ENCODE measurements at places on chromosomes 11 and 22.

- DNase-seq = no peak
Measured at GRCh38 chr22:44107340-44107739, 73.4 kb upstream of the PARVG start.

GRCh38 chr11:50077526-50077925 is 44.9 kb downstream of the OR4C45 start:
- DNase-seq = no peak

GRCh38 chr11:2801711-2802388 is 83.7 kb downstream of the CDKN1C start:
- DNase-seq = no peak

GRCh38 chr22:49599039-49599438 is 228.6 kb downstream of the BRD1 start:
- DNase-seq = no peak

DNA sequence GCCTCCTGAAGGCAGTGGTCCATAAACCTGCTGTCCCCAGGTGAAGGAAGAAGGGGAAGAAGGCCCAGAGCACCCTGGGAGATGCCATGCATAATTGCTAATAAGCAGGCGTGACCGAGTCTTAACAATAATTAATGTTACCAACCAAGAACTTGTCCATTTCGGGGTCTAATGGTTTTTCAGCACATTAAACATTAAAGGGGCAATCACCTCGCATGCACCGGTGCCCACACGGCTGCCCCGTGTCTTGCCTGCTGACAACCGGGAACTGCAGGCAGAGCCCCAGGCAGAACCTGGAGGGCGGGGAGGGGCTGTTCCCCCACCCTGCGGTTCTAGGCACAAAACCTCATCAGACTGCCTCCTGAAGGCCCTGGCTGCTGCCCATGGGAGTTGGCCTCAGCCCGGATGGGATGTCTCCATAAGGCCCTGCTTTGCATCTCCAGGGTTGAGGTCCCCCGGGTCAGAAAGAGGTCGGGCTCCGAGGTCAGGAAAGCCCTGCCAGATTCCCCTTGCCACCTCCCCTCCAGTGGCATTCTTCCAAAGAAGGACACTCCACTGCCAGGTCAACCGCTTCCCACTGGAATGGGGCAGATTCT is 169.0 kb downstream of the BUD13 start:
- peak; percentile 46 for DNase-seq

DNA sequence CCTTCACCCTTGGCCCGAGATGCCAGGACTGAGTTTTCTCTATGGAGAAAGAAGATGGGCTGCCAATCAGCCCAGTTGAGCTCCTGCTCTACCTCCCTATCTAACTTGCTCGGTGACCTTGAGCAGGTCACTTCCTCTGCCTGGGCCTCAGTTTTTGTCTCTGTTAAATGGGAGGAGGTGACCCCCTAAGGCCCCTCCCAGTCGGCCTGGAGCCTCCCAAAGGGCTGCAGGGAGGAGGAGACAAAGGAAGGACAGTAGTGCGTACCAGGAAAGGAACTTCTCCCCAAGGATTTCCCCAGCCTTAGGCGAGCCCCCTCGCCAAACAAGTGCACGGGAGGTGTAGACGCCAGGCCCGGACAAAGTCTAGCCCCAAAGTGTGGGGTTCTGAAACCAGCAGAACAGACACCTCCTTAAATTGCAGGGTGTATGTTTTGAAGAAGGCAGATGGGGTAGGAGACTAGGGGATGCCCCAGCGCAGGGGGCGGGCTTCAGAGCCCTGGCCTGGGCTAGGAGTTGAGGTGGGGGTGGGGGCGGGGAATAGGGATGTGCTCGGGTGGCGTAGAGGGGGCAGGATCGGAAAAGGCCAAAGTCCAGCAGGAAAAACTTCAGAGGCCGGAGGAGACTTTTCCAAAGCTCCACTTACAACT is 1.0 kb downstream of the CBX7 start:
- peak; percentile 69 for DNase-seq

GRCh38 chr11:82980292-82980691 is 78.8 kb downstream of the DDIAS start:
- DNase-seq = no peak

DNA sequence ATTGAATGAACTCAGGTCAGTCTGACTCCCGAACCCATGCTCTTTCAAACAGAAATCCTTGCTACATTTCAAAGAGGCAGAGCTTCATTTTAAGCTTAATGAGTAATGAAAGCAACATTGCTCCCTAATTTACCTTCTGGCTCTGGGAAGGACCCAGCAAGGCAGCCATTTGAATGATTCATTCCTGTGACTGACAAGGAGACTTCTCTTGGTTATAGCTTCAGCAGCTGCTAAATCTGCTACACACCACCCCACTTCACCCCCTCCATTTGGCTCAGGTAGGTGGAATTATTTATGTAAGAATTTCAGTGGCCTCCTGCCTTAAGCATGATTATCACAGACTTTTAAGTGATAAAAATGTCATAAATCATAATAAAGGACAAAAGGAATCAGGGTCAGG is 117.7 kb downstream of the KCNC1 start:
- DNase-seq = no peak

DNA sequence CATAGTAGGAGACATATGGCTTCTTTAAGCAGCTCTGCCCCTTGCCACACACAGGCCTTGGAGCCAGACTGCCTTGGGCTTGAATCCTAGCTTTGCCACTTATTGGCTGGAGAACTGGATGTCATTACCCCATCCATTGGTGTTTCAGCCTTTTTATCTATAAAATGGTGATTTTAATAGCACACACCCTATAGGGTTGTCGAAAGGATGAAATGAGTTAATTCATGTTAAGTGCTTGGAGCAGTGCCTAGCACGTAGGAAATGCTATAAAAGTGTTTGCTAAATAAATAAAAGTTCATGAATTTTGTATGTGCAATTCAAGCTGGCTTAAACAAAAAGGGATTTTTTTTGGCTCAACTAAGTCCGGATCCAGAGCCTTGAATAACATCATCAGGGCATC is 120.7 kb downstream of the TIMP3 start:
- no peak for DNase-seq

DNA sequence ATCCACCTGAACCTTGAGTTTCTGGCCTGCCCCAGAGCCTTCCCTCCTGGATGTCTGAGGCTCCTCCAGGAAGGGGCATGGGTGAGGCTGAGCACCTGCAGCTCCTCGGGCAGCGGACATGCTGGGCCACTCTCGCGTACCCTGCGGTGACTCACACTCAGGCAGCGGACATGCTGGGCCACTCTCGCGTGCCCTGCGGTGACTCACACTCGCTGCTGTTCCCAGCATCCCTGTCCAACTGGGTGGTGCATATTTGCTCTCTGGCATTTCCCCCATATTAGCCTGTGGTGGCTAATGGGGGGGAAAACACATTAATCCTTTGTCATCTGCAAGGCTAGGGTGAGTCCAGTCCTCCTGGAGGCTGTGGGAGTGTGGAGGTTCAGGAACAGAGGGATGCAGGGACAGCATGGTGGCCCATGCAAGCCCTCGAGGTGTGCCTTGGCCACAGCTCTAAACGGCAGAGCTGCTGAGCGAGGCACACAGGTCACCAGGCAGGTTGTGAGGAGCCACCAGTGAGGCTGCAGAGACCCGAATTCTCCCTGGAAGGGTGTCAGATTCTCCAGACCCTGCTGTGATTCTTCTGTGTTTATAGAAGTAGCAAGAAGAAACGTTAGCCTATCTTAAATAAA is 728.1 kb downstream of the BRD1 start:
- DNase-seq = no peak

DNA sequence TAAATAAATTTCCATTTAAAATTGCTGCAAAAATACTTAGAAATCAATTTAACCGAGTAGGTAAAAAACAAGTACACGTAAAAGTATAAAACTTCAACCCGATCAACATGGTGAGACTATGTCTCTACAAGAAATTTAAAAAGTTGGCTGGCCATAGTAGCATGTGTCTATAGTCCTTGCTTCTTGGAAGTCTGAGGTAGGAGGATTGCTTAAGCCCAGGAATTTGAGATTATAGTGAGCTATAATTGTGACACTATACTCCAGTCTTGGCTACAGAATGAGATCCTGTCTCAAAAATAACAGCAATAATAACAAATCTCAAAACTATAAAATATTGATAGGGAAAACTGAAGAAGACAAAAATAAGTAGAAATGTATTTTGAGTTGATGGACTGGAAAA is 11.1 kb downstream of the CASP4 start:
- DNase-seq = no peak

GRCh38 chr11:33930317-33931021 is 38.6 kb upstream of the LMO2 start:
- no peak for DNase-seq

DNA sequence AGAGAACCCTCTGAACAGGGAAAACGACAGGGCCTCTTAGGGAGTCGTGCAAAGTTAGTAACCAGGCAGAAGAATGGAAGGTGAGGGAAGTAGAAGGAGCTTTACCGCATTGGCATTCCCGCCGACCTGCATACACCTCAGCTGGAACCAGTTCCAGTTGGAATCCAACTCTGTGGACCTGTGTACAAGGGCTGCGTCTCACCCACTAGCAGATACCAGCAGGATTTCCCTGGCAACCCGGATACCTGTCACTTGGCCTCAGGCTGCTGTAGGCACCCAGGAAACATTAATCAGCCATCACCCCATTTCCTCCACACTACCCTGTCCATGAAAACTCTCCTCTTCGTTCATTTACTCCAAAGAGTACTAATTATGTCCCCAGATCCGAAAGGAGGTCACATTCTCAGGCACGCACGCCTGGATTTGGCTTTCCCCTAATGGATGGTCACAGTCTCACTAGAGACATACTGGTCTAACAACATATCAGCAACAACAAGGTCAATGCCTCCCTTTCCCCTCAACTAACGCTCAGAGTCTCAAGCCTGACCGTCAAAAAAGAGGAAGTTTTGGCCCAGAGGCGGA is 842 bp downstream of the ARFGAP2 start:
- no peak for DNase-seq

DNA sequence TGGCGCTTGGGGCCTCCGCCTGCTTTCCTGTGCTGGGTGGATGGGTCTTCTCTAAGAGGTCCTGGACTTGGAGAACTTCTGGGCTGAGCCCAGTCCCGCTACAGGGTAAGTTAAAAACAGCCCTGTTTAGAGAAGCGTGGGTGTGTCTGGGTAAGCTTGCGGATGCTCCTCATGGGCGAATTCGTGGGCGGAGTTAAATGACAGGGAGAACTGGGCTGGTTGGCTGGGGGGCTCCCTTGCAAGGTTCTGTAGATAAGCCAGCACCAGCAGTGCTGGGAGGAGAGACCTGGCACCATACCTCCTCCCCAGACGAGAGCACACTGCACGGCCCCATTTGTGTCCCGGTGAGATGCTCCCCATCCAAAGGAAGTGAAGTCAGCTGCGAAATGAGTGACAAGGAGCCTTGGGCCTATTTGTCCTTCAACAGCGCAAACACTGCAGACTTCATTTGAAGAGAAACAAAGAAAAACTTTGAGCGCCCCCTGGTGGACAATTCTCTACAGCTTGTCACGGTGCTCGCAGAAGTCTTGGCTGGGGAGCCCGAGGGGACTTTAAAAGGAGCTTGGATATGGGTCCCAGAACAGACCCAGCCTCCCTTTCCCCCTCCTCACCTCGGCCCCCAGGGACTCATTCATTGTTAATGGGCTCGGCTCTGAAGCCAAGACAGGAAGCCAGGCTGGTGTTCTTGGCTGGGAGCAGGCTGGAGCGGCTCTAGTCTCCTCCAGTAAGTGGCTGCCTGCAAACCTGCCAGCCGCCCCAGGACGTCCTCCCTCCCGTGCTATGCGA is 39.5 kb downstream of the TP53I11 start:
- DNase-seq = peak; percentile 92

GRCh38 chr22:44454113-44454769 is 43.8 kb downstream of the RTL6 start:
- DNase-seq = peak; percentile 44

DNA sequence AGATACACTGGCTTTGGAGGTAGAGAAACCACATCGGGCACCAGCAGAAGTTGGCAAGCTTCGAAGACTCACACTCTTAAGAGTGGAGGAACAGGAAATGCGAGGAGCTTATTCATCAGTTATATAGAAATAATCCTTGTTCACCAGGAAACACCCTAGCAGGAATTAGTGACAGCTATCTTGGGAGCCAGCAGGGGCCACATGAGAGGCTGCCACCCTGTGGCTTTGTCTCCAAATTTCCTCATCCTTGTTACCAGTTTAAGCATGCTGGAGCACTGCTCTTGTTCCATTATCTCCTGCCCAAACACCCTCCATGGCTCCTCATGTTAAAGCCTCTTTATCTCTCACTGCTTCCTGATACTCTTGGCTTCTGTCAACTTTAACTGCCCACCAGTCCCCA is 131.0 kb downstream of the PLEKHA7 start:
- DNase-seq = no peak

GRCh38 chr11:46240371-46240770 is 37.1 kb upstream of the CREB3L1 start:
- no peak for DNase-seq

GRCh38 chr22:24153353-24153752 is 27.9 kb upstream of the SUSD2 start:
- peak; percentile 74 for DNase-seq

DNA sequence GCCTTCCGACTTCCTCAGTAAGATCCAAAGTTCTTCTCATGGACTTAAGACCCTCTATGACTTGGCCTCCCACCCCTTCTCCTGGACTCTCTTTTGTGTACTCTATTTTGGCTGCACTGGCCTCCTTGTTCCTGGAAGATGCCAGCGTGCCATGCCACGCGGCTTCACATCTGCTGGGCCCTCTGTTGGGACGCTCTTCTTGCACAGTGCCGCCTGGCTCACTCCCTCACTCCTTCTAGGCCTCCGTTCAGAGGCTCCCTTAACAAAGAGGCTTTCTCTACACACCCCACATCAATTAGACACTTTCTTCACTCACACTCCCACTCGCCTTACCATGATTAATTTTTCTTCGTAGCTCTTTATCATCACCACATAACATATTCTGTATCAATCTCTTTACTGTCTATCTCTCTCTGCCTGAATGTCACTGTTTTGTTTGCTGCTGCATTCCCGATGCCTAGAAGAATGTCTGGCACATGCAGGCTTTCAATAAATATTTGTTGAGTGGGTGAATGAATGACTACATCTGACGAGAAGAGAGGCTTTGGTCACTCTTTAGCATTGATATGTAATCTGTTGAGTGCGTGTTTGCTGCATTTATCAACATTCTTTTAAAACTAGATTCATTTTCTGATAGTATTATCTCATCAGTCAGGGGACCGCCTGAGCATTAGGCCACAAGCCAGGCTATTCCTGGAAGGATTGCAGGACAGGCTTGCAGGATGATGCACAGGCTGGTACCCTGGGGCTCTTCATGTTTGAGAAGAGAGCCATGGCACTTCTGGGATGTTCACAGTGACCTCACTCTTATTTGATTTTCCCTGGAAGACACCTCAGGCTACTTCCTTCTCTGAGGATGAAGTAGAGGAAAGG is 60.6 kb upstream of the AMPD3 start:
- DNase-seq = no peak

GRCh38 chr11:73647459-73648100 is 1.2 kb downstream of the PLEKHB1 start:
- peak; percentile 96 for DNase-seq

- DNase-seq = no peak
Measured at GRCh38 chr11:86722006-86722405, 49.6 kb upstream of the ME3 start.

- DNase-seq = peak; percentile 91
Measured at GRCh38 chr11:121467965-121468364, 15.2 kb upstream of the SORL1-AS1 start.
